ENCODE measurements at places on chromosomes 4 and X.

DNA sequence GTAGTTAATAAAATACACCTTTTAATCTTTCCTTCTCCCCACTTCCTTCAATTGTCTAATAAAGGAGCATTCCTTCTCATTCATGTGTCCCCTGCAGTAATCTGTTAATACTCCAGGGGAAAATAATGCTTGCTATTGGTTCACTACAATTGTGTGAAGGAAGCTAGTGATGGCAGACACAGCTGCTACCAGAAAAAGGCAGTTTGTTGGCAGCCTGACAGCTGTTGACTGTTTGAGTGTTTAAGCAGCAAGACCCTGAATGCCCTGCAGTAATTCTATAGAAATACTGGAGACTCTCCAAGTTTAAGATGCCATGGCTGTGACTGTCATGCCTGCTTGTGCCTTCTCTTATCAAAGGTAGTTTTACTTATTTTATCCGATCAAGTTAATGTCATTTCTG lies 359.5 kb downstream of the C4orf33 start:
- no peak for DNase-seq

DNA sequence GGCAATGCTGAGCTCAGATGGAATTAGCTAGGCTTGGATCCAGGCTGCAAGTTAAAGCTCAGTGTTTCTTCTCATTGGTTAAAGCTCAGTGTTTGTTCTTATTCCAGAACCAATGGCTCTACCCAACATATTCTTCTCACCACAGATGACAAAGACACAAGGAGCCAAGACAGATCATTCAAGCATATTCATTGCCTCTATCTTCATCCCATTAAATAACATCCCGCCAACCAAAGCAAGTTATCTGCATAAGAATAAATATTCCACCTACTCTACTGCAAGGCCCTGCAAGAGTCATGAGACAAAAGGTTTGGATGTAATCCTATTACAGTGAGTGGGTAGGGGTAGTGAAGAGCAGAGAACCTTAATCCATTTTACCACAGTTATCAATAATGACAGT lies 766.5 kb downstream of the C4orf33 start:
- DNase-seq: no peak

GRCh38 chr4:152014280-152014679 lies 253.5 kb upstream of the GATB start:
- peak; percentile 78 for DNase-seq

- no peak for DNase-seq
Observed at GRCh38 chrX:120402369-120402768, 40.5 kb downstream of the ATP1B4 start.

DNA sequence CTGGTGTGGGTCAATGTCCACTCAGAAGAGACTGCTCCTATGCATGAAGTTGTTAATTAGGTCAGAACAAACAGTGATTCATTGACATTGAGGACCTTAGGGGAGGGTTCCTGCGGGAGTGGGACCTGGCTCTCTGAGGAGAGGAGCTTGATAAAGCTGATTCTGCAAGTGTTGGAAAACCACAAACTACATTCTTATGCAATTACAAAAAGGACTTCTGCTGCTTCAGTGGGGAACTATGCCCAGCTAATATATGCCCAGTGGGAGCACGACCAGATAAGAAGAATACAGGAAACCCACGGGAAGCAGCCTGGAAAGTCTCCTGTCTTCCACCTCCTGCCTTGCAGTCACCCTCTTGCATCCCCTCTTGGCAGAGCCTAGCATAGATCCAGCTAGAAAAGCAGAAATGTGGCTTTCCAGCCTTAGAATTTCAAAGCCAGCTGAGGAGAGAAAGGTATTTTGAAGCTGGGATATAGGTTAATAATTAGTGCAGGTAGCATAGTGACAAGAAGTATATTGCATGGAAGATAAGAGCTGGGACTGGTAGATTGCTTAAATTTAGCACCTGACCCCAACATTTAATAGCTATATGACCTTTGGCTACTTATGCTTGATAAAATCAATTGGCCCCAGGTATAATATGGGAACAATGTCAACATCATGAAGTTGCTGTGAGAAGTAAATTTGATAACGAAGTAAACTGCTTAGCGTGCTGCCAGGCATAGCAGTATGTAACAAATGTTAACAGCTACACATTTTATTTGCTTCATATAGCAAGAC lies 34.9 kb upstream of the UGT8 start:
- no peak for DNase-seq

DNA sequence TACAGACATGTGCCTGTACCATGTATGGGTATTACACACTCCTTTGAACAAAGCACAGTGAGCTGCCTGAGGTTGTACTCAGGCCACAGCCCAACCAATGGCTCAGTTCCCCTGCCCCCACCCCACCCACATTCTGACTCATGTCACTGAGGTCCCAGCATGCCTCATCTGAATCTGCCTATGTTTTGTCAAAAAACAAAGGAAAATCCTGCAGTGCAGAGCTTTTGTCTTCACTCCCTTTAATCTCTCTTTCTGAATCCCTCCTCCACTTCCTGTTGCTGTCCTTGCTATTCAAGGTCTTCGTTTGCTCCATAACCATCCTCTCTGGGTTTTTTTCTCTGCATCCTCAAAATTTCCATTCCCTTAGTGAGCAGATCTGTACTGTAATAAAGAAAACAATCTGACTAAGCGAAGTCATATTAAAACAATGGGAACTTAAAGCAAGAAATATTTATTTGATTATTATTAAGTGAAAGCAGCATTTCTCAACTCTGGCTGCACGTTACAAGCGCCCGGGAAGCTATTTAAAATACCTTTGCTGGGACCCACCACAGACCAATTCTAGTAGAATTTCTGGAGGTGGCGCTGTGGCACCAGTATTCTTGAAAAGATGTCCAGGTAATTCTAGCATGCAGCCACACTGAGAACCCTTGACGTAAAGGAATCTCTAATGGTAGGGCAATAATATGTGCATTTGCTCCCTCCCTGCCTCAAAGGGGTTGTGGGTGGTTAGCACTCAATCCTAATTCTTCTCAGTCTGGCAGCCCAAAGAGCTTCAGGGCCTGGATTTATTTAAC lies 8.7 kb downstream of the GUCY2F start:
- DNase-seq: no peak
